ENCODE measurements at places on chromosomes 3 and 15.

DNA sequence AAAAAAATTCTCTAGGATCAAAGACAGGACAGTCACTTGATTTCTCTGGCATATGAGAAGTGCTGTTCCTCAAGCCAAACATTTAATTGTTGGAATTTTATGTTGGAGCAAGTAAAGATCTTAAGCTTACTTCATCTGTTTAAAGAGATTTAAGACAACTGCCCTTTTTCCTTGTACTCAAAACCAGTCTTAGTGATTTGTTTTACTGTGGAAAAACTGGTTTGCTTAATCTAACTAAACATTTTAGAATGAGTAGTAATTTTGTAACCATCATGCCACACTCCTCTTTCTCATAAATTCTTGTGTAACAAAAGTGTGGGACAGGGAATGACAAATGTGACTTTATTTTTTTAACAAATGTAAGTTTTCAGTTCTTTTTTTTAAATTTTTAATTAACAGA, 18.4 kb downstream of the PRKCI start:
- no peak for DNase-seq

- DNase-seq = no peak
These were observed 103.7 kb upstream of the AADACL2 start for GRCh38 chr3:151630035-151630434.

DNA sequence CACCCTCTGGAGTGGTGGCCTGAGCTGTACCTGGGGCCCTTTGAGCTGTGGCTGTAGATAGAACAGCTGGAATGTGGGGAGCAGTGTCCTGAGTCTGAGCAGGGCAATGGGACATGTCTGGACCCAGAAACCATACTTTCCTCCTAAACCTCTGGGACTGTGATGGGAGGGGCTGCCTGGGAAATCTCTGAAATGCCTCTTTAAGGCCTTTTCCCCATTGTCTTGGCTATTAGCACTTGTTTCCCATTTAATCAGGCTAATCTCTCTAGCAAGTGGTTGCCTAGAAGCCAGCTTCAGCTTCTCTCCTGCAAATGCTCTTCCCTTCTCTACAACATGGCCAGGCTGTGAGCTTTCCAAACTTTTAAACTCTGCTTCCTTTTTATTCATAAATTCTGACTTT, 58.5 kb upstream of the SPATA16 start:
- no peak for DNase-seq

DNA sequence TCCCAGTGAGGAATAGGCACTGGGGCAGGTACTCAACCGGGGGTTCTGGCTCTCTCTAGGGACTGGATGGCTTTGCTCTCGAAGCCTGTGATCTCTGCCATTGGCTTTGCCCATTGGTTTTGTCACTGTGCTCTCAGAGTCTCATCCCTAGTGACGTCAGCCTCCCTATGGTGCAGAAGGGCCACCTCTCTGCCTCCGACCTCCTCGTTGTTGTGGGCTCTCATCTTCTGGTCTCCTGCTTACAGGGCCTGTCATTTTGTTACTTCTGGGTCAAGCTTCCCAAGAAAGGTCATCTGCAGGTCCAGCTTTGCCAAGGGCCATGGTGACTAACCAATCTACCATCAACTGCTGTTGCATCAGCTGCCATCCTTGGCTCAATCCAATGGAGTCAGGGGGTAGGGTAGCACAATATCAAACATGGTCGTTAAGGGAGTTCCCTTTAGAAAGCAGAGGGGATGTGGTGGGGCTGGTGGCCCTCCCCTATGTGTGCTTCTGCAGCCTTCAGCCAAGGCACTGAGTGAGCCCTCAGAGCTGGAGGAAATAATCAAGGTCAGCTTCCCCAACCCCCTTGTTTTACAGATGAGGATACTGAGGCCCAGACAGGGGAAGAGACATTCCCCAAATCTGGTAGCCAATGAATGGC, 13.4 kb upstream of the RAD18 start:
- DNase-seq = no peak

GRCh38 chr3:115633467-115633866, 10.2 kb downstream of the GAP43 start:
- DNase-seq = no peak

GRCh38 chr15:100665570-100665969, 63.2 kb downstream of the ASB7 start:
- no peak for DNase-seq

GRCh38 chr3:142148044-142148791, 1.1 kb downstream of the TFDP2 start:
- no peak for DNase-seq

DNA sequence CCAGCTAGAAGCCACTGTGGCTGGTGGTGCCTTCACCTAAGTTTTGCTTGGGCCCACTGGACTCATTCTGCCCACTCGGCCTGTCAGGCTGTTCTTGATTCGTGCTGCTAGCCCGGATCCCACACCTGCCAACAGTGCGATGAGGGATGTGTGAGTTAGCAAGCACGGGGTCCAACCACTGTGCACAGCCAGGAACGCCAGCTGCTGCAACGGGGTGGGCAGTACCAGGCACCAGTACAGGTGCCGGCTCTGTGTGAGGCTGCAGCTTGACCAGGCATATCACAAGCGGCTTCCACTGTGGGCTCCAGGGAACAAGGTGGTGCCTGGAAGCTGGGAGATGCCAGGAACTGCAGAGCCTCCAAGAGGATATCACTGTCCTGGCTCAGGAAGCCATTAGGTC, 481.2 kb downstream of the OTOL1 start:
- DNase-seq = no peak

DNA sequence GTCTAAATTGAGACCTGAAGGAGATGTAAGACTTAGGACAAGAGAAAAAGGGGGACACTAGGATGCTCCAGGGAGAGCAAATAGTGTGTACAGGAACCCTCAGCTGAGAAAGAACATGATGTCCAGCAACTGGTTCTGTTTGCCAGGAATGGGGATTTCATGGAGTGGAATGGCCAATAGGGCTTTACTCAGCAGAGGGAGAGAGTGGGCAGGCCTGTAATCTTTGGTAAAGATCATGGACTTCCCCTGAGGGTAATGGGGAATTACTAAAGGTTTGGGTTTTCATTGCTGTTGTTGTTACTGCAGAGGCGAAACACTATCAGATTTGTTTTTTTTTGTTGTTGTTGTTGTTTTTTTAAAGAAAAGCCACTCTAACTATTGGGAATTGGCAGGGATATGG, 99.0 kb downstream of the SCN11A start:
- no peak for DNase-seq

DNA sequence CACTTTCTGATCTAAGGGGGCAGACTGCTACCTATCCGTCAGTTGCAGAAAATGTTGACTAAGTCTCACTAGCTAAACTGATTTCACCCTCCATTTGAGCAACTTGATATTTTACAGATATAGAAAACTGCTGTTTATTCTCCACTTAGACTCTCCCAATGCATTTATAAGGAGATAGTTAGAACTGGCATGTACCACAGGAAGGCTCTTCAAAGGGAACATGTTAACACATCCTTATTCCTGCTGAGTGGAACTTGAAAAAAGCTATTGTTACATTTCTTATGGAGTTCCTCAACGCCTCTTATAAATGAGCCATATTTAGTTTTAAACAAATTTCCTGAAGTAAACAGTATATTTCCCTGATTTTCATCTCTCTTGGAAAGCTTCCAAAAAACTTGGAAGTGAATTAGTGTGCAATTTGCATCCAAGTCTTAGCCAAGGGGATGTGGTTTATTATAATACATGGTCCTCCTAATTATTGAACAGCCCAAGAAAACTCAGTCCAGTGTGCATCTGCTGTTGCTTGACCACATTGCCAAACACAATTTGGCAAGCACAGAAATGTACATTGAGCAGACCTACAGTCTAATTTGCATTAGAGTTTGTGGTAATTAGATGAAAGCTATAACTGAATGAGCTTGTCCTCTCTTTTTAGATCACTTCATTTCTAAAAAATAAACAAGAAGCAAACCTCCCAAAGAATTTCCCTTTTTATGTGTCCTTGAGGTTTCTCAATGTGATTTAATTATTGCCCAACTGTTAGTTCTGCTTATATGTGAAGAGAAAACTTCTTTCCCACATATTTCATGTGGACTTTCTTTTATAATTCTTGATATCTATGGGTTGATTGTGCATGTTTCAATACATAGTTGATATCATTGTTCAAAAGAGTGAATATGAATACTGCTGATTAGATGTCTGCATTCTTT, 72.6 kb upstream of the DPH6 start:
- DNase-seq = no peak

GRCh38 chr3:21734746-21735145, 16.3 kb downstream of the ZNF385D start:
- DNase-seq = no peak

- DNase-seq = no peak
These were observed 99.8 kb downstream of the MYH15 start for GRCh38 chr3:108410531-108410984.

DNA sequence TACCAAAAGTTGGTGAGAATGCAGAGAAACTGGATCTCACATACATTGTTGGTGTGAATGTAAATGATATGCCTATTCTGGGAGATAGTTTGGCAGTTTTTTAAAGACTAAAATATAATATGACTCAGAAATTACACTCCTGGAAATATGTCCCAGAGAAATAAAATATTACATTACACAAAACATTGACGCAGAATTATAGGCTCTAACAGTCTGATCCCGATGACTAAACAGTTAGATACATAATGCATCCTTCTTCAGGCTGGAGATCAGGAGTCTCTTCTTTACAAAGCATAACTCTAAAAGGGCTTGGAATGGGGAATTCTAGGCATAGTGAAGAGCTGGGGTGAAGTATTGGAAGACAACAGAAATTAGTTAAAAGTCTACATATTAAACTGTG, 586.2 kb upstream of the NECTIN3 start:
- DNase-seq = no peak

Measured in iPS DF 6.9 (cell line).